Subcutaneous preadipocyte (primary cell): ENCODE measurements at places on chromosomes 1 and 21. TPM values are rescaled to one million over a fixed set of nuclear protein-coding genes. Genes with fewer than 3 reads are reported as not detected.

Gene HTR1D
- not detected in 2 replicates for total RNA-seq

Gene PLXNA2
- 0.73 and 5.5 TPM in 2 replicates for total RNA-seq

Gene XCL2
- total RNA-seq: not detected in 2 replicates

Gene RBM11
- total RNA-seq: not detected in 2 replicates
